Naive thymus-derived CD8-positive, alpha-beta T cell (primary cell): ENCODE measurements at places on chromosomes 2 and 18. TPM values are rescaled to one million over a fixed set of nuclear protein-coding genes. Genes with fewer than 3 reads are reported as not detected.

GRCh38 chr2:165407466-165407865 lies 62.0 kb upstream of the CSRNP3 start:
- DNase-seq, result no peak

- no peak for DNase-seq
These were observed 12.7 kb downstream of the FBLN7 start for GRCh38 chr2:112150851-112151250.

- DNase-seq, result no peak
These were observed 58.9 kb downstream of the CIB4 start for GRCh38 chr2:26581991-26582842.

Gene CFAP53
- 1.2 TPM for total RNA-seq

DNA sequence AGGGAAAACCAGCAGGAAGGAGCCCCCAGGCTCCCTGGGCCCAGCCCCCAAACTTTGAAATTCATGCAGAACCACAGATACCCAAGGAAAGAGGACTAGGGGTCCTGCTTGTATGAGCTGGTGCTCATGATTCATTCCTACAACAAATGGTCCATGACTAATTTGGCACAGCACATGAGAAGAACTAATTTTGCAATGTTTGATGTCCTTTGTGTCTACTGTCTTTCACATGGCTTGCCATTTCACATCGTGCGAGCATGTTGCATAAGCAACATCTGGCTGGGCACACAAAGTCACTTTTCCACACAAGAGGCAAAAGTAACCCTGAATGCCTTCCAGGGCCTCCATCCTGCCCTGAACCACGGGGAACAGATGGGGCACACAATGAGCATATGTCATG lies 149.6 kb upstream of the APCDD1 start:
- DNase-seq, result no peak

DNA sequence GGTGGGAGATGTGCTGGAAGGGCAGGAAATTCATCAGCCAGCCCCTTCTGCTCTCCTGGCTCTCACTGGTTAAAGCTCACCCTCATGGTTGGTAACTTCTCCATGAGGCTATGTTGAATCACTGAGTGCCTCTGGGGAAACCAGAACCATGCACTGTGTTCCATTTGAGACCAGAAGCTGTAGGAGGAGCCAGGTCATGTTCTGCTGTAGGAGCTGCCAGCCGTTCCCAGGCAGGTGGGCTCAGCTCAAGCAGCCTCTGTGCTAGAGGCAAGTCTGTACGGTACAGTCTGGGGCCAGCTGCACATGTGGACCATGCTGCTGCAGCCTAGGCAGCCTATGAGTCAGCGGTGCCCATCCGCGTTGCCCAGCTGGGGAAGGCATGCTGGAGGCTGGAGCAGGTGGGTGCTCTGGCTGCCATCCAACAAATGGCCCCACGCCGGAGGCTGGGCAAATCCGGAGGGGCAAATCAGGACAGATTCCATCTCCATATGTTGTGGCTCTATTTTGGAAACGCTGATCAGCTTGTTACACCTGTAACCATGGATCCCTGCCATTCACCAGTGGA lies 22.0 kb upstream of the KCNF1 start:
- DNase-seq, result no peak

- DNase-seq, result no peak
These were observed 221.7 kb downstream of the HAUS1 start for GRCh38 chr18:46325895-46326294.

GRCh38 chr2:166127217-166128155 lies at the start of gene SCN1A:
SCN1A (minus strand) TSS chr2:166128020; CDS start chr2:166073621, 54,399 bp downstream.
- no peak for DNase-seq

Gene REG1B
- total RNA-seq, result not detected

DNA sequence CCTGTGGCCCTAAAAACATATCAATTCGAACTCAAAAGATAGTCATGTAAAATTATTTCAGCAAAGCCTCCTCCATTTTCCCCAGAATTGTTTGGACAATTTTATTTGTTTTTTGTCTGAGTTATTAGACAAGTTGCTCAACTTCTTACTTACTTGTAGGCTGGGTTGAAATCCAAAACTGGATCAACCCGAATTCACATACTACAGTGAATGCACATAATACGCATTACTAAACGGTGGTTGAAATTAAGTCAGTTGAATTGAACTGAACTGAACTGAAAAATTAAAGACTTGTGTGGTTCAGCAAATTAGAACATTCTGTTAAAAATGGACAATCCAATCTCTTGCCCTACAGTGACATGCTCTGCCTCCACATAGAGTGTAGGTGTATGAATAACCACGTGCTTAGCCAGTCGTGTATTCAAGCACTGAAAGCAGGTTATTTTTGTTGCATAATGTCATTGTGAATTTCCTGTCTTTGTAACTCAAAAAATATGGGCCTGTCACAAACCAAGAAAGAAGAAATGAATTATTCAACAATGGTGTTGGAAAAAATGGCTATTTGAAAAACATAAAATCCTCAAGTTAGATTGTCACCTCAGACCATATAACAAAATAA lies 441.0 kb downstream of the TXNL1 start:
- DNase-seq, result no peak

GRCh38 chr2:240077442-240077841 lies 24.1 kb upstream of the OR6B3 start:
- DNase-seq, result no peak

- DNase-seq, result no peak
These were observed 368.0 kb upstream of the SPHKAP start for GRCh38 chr2:228549441-228550007.

DNA sequence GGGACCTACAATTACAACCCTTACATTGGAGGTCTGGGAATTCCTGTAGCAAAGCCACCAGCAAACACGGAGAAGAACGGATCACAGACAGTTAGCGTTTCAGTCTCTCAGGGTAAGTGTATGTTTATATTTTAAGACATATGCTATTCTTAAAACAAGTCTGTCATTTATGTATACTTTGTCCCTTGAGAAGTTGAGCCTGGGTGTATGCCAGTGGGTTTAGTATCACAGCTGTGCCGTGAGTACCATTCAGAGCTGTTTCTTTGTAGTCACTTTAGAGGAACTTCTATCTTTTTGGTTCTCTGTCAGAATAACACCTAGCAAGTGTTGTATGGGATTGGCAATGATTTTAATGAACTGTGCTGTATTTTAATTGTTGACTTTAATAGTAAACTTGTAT lies 125.6 kb downstream of the BIRC6 start:
- no peak for DNase-seq

DNA sequence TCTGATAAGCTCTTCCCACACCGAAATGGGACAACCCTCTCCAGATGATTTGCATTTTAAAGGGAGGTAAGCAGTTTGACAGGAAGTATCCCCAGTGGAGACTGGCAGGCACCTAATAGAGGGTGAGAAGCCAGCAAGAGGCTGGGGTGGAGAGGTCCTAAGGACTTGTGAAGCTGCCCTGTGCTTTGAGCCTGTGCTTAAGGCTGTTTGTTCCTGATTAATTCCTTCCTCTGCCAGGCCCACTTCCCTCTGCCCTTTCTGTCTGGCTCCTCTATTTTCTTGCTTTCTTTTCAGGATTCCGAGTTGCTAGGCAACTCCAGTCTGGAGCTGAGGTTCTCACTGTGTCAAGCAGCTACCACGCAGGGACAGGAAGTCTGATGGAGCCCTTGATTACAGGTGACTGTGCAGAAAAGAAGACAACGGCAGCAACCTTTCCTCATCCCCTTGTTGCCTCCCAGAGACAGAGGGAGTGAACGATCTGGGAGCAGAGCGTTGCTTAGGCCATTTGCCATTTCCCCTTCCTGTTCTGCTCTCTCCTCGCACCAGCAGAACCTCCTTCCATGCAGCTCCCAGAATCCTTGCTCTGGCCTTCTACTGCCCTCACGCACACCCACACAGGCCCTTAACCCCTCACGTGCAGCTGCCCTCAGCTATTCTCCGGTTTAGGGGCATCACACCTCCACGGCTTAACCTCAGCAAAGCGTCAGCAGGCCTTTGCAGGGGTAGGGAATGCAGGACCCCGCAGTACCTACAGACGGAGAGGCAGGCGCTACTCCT lies 103.6 kb upstream of the CELF4 start:
- no peak for DNase-seq

DNA sequence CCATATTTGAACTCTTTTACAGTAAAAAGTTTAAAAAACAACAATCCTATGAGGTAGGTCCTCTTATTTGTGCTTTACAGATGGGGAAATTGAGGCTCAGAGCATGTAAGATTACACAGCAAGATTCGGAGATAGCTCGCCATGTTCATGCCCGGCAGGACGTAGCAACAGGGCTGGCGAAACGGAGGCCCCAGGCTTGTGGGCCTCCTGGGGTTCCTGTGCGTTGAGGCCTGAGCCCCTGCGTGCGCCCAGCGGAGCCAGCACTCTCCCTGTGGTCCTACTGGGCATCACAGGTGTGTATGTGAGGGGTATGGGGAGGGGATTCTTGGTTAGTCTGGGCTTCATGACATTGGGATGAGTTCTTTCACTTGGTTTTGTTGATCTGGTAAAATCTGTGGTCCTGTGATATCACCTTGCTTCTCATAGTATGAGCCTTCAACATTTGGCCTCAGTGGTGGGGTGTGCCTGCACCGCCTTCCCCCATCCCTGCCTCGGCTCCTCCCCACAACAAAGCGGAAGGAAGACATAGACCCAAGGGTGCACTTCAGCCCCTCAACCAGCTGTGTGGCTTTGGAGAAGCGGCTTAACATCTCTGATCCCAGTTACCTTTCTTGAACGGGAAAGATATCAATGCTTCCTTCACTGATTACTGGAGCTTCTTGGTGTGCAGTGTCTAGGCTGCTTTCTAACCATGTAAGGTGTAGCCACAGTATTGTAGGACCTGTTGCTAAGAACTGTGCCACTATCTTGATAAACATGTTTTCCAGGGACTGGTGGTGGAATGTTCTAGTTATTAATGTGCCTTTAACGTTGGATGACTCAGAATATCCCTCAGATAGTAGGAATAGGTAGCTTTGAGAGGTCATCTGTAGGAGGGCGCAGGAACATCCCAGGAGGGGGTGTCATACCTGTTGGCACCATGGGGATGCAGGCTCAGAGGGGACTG lies 37.2 kb downstream of the HPCAL1 start:
- DNase-seq, result no peak
